ENCODE measurements at places on chromosomes 12 and 14.

DNA sequence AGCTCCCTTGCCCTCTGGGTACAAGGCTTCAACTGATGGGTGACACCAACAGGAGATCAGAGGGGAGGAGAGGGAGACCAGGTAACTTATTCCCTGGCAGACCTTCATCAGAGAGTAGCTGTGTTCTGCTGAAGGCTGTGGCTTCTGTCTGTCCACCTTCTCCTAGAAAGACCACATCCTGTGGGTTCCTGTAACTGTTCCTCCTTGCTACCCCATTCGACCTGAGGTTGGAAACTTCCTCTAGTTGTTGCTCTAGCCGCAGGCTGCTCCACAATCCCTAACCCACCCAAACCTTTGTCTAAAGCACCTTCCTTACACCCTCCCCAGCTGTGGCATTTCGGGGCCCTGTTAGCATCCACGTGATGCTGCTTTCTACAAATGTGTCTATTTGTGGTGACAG is 454.2 kb downstream of the DPF3 start:
- peak; percentile 57 for DNase-seq

- DNase-seq, result no peak
Observed at GRCh38 chr14:70239802-70240201, 51.1 kb upstream of the SLC8A3 start.

- no peak for DNase-seq
Observed at GRCh38 chr12:3222979-3223378, 145.8 kb downstream of the TSPAN9 start.

DNA sequence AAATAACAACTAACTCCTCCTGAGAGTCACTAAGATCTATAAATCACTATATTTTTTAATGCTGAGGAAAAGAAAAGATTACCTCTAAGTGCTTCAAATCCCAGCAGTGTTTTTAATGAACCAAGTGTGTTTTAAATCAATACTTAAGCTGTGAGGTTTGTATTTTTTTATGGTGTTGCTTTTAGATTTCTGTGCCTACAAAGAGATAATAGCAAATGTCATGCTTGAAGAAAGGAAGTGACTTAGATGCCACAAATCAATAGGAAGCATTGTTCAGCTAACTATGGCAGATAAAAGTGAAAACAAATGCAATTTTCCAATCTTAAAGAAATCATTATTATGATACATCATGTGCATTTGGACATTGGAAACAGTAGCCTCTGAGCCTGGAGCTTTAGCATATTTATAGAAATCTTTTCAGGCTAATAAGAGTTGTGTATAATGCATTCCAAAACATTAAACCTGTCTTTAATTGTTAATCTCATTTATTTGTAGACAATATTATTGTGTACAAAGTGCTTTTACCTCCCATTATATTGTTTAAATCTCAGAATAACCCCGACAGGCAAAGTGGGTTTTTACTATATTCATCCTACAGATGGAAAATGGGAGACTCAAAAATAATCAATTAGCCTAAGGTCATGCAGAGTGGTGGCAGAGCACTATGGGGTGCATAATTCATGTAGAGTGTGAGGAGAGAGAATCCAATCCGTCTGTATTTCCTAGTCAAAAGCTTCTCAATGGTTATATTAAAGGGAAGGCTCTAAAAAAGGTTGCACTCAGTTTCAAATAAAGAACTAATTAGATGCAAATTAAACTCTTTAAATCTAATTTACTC is 486.2 kb downstream of the NAV3 start:
- DNase-seq, result no peak

DNA sequence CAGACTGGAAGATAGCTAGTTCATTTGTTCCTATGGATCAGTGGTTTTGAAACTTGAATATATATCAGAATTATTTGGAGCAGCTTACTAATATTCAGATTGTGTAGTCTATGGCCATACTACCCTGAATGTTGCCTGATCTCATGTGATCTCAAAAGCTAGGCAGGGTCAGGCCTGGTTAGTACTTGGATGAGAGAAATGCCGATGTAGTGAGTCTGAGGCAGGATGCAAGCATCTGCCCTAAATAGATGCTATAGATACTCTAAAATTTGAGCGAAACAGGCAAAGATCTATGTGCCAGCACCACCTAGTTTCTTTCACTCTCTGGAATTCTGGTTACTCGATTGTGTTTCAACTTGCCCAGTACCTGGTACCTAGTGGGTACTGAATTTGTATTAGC is 40.9 kb downstream of the FRMD6 start:
- DNase-seq, result no peak

DNA sequence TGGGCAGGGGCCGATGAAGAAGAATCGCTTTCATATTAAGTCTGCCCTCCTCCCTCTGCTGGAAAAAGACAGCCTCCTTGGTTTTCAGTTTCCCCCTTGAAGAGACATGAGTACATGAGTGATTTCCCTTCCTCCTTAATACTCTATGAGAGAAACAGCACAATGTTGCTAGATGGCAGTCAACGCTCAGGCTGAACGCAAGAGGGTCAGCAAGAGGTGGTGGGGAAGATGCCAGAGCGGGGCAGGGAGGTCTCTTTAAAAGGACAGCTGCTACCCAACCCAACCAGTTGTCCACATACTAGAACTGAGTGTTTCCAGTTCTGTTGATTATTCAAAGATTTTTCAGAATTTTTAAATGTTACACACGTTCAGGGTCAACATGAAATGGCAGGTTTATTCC is 22.8 kb downstream of the CRACR2A start:
- no peak for DNase-seq

GRCh38 chr12:96501133-96501761 is 11.9 kb downstream of the CFAP54 start:
- peak; percentile 52 for DNase-seq

- DNase-seq, result no peak
Observed at GRCh38 chr12:57549203-57549908, 488 bp upstream of the KIF5A start.

DNA sequence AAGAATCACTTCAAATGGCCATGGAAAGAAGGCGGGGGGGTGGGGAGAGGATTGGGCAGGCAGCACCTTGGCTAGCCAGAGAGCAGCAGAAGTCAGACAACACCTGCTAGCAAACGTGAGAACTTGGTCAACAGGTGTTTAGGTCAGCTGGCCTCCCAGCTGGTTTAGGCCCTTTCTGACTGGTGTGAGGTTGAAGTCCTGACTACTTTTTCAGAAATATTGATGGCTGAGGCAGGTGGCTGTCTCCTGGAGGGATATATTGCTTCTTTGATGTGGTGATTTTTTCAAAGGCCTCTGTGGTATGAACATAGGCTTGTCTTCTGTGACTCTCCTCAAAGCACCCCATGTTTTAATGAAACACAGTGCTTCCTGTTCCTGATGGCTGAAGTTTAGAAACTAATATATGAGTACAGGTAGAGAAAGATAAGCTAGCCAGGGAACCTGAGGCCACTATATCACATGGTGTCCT is 238.2 kb upstream of the SSTR1 start:
- no peak for DNase-seq

- DNase-seq, result no peak
Observed at GRCh38 chr14:98085751-98086150, 1186.2 kb downstream of the BCL11B start.

GRCh38 chr14:63513756-63514155 is 29.4 kb downstream of the PPP2R5E start:
- DNase-seq, result no peak

DNA sequence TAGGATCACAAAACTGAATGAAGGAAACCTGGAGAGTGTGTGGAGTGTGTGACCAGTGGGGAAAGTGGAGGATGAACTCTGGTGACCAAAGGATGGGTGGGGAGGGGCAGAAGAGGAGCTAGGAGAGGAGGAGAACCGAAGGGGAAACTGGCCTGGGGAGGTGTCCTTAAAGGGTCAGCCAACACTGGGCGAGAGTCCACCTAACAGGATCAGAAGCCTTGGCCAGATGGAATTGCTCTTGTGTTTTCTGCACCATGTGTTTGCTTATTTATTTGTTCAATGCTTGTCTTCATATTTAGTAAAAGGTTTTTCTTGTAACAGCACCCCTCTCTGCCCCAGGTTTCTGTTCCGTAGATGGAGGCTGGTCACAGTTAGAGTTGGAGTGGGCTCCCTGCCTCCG is 34.5 kb upstream of the ATP23 start:
- DNase-seq, result no peak

DNA sequence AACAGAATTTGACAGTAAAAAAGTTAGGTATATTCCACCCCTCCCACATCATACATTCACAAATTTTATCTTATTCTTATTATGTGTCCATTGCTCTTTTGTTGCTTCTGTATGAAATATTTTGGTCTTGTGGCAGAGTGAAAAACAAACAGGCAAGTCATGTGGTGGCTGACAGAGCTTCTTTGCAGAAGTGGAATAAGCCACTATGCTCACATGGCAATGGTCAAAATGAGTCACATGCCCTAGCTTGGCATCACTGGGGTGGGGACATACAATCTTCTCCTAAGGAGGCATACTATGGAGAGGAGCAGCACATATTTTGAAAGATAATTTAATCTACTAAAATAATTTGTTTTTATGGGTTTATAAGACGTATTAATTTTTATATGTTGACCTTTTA is 27.7 kb upstream of the CMA1 start:
- DNase-seq, result no peak

- no peak for DNase-seq
Observed at GRCh38 chr12:6935371-6936193, 7.8 kb downstream of the ATN1 start.

- DNase-seq, result no peak
Observed at GRCh38 chr14:77036484-77037214, 8.1 kb upstream of the IRF2BPL start.

DNA sequence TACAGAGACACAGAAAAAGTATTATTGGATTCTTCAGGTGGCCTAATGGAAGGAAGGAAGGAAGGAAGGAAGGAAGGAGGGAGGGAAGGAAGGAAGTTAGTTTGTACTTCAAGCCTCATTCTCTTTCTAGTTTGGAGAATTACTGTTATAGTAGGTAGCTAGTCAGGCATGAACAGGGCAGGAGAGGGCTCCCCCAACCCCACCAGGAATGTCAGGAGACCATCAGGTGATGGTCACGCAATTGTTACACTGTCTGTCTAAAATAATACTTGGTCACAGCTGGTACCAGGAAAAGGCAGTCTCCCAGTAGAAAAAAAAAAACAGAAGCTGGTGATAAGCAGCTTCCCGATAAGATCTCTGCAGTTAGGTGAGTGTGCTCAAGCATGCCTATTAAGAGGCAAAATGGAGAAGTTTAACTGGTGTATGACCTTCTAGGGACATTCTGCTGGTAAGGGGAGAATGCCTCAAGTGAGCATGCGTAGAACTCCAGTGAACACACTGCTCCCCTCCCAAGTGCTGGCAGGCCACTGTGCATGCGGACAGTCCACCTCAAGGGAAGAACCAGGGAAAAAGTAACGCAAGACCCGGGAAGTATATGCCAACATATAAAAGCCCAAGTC is 358.4 kb upstream of the SOX5 start:
- DNase-seq, result peak; percentile 94

- no peak for DNase-seq
Observed at GRCh38 chr12:18332173-18332572, 70.9 kb downstream of the PIK3C2G start.

- peak; percentile 67 for DNase-seq
Observed at GRCh38 chr14:87615822-87616679, 376.9 kb downstream of the GALC start.

DNA sequence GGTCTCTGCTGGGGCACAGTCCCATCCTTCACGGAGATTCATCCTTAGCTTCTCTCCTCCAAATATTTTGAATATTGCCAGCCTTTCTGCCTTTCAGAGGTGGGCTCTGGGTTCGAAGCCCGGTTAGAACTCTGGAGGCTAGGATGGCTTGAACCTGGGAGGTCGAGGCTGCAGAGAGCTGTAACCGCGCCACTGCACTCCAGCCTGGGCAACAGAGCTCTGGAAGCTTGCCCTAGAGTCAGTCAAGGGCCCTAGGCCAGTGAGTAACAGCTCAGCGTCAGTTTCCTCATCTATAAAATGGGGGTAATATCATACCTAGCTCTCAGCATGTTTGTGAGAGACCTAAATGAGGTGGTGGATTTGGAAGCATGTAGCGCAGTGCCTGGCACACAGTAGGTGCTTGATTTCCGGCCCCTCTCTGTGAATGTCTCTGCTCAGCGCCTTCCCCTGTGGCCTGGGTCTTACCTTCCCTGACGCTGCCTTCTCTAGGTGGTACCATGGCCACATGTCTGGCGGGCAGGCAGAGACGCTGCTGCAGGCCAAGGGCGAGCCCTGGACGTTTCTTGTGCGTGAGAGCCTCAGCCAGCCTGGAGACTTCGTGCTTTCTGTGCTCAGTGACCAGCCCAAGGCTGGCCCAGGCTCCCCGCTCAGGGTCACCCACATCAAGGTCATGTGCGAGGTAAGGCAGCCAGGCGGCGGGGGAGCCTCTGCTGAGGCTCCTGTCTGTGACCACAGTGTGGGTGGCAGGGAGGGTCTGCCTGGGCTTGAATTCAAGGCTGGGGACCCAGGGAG is 3.4 kb downstream of the PTPN6 start:
- DNase-seq, result no peak

GRCh38 chr14:100788942-100789341 is 37.0 kb upstream of the MEG3 start:
- no peak for DNase-seq

DNA sequence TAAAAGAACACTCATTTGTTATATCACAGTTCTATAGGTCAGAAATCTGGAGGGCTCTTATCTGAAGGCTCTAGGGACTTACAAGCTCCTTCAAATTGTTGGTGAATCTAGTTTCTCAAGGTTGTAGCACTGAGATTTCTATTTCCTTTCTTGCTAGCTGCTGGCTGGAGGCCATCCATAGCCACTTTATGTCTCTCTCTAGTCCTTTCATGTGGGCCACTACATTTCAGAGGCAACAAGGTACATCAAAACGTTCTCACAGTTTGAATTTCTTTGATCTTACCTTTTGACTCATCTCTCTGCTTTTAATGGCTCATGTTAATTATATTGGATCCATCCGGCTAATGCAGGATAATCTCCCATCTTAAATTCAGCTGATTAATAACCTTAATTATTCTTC is 286.8 kb downstream of the DIO2 start:
- no peak for DNase-seq

DNA sequence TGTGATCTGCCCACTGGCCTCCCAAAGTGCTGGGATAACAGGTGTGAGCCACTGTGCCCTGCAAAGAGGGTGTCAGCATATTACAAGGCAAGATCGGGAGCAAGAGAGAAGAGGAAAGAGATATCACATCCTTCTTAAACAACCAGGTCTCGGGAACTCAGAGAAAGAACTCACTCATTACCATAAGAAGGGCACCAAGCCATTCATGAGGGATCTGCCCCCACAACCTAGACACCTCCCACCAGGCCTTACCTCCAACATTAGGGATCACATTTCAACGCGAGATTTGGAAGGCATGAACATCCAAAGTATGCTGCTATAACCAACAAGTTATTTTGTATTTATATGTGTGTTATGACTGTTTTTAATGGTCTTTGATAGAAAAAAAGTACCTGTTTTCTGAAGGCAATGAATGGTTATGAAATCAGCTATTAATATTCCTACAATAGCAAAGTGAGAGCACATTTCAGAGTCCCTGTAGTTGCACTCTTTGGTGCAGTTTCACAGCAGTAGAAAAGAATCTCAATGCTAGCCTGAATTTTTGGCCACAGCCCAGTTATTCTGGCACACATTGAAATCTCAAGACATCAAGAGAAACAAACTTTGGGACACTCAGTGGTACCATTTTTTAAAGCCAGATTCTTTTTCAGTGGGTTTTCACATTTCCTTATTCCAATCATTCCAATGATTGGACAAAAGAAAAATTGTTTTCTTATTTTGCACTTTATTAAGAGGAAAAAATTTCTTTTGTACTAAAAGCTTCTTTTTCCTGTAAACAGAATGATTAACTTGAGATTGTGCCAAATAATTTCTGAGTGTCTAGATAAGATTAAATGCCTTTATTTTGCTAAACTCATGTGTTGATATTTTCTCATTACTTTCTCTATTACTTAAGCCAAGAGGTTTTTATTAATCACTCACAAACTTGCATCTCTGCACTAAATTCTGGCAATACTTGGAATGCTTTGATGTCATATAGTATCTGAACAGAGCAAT is 582.6 kb upstream of the ATP2B1 start:
- DNase-seq, result no peak

All from KBM-7 (cell line).